WTC11 (cell line): ENCODE measurements at places on chromosomes 13 and 19.
A peak's percentile ranks its signal among the peaks of the same experiment; 100 is the strongest.

GRCh38 chr13:42595253-42595571 is 21.3 kb downstream of the TNFSF11 start:
- peaks cover 5% of the 10 kb centered on the region; the same call in 1 of the 2 replicates for H3K36me3 ChIP-seq
- H3K27me3 ChIP-seq, result no peaks in the 10 kb centered on the region
- no peak for DNase-seq
- peak overlapping the region; percentile 15; the same call in 1 of the 2 replicates for H3K4me3 ChIP-seq

- DNase-seq, result no peak
- H3K27me3 ChIP-seq, result no peaks in the 10 kb centered on the region
- H3K36me3 ChIP-seq, result peaks cover 30% of the 10 kb centered on the region
Measured at GRCh38 chr19:16860118-16860517, 28.7 kb upstream of the F2RL3 start.

GRCh38 chr13:113636266-113636963 is 21.6 kb downstream of the ATP4B start:
- peak; percentile 5 for DNase-seq

GRCh38 chr19:37983153-37983552 is 76.1 kb downstream of the SIPA1L3 start:
- DNase-seq, result no peak
- H3K27me3 ChIP-seq, result no peaks in the 10 kb centered on the region
- no peak overlapping the region for H3K4me3 ChIP-seq
- no peaks in the 10 kb centered on the region for H3K36me3 ChIP-seq

- H3K4me3 ChIP-seq, result peak overlapping the region; percentile 68
- H3K36me3 ChIP-seq, result no peaks in the 10 kb centered on the region
- DNase-seq, result no peak
- no peak overlapping the region for H3K27ac ChIP-seq
- H3K27me3 ChIP-seq, result peaks cover 48% of the 10 kb centered on the region
Measured at GRCh38 chr19:1524972-1525325, 1.1 kb downstream of the PLK5 start.

DNA sequence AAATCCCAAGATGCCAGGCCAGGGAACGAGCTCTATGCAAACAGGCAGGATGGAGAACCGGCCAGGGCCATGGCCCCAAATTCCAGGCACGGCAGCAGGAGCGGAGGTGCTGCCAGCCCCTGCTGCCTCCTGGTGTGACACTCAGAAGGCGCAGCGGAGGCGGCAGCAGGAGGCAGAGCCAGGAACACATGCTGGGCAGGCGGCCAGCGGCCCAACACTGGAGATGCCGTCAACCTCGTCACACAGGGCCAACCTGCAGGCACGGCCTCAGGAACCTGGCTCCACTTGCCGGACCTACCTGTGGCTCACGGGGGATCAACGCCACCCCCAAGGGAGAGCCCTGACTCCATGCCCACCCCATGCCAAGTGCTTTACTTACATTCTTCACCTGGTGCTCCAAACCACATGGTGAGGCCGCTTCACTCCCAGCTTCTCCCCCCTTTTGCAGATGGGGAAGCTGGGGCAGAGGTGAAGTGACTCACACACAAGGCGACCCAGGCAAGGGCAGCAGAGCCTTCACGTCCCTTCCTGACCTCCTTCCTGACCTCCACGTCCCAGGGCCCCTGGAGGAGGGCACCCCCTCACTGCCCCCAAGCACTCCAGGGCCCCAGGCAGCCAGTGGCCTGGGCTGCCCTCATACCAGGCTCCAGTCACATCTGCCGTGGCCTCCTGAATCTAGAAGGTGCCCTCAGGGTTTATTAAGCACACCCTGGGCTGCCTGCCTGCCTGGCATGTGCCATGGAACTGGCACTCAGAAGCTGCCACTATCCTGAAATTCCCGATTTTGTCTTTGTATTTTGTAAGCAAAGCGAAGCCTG is 43.5 kb downstream of the GGACT start:
- no peaks in the 10 kb centered on the region for H3K36me3 ChIP-seq
- no peaks in the 10 kb centered on the region for H3K27me3 ChIP-seq
- H3K27ac ChIP-seq, result peak overlapping the region; percentile 35; the same call in 1 of the 2 replicates
- peaks cover 10% of the 10 kb centered on the region for H3K4me1 ChIP-seq
- no peak overlapping the region for H3K4me3 ChIP-seq
- DNase-seq, result no peak

DNA sequence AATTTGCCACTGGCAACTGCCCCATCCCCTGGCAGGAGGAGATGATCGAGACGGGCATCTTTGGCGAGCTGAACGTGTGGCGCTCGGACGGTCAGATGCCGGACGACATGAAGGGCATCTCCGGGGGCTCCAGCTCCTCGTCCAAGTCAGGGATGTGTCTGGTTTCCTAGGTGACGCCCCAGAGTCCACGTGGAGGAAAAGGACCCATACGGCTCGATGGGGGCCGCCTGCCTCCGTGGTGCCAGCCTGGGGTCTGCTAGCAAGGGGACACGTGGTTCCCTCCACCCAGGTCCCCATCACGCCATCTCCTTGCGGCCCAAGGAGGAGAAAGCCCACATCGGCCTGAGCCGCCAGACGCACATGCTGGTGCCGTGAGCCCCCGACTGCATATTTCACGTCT is 23.8 kb upstream of the TMEM255B start:
- H3K4me1 ChIP-seq, result no peaks in the 10 kb centered on the region
- H3K27ac ChIP-seq, result no peak overlapping the region
- DNase-seq, result no peak
- H3K4me3 ChIP-seq, result no peak overlapping the region
- peaks cover 8% of the 10 kb centered on the region for H3K27me3 ChIP-seq
